NCI-H774 (cell line): ENCODE measurements at places on chromosomes 6 and 20.

- DNase-seq, result no peak
Measured at GRCh38 chr20:32991792-32992641, 12.2 kb downstream of the SUN5 start.

- no peak for DNase-seq
Measured at GRCh38 chr6:101582792-101583191, 189.3 kb downstream of the GRIK2 start.

GRCh38 chr6:137495703-137496336, 1.6 kb upstream of the OLIG3 start:
- DNase-seq, result no peak

- DNase-seq, result no peak
Measured at GRCh38 chr6:155693573-155694418, 238.2 kb upstream of the NOX3 start.

DNA sequence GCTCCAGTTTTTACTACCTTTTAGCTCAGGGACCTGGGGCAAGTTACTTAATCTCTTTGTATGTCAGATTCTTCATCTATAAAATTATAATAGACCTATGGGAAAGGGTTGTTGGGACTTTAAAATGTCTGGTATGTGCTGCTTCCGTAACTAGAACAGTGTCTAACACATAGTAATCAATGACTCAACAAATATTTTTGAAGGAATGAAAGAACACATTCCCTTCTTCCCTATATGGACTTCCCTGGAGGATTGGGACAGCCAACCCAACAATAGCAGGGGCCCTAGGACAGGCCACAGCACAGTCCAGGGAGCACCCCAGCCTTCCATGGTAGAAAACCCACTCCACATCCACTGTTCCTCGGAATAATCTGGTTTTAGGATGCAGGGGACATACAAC, 50.7 kb upstream of the TPD52L1 start:
- DNase-seq, result no peak

GRCh38 chr20:1333462-1334369, 4.8 kb upstream of the SDCBP2 start:
- DNase-seq, result no peak

- DNase-seq, result no peak
Measured at GRCh38 chr6:70051197-70052124, 185.1 kb downstream of the COL19A1 start.

GRCh38 chr6:147390909-147391536, 117.5 kb upstream of the SAMD5 start:
- DNase-seq, result no peak

DNA sequence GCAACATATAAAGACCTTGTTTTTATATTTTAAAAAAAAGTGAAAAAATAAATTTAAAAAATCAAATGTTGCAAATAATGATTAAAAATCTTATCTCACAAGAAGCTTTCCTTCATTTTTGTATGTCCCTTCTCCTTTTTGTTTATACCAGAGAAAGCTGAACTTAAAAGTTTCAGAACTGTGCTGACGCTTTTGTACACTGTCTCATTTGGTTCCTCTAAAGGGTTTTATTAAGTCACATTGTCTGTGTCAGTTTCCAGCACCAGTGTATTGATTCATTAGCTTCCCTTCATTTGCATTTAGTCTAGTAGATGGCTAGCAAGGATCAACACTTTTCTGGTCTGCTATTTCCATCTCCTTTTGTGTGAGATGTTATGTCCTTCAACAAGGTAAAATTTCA, 6.7 kb downstream of the PCED1A start:
- DNase-seq, result no peak

DNA sequence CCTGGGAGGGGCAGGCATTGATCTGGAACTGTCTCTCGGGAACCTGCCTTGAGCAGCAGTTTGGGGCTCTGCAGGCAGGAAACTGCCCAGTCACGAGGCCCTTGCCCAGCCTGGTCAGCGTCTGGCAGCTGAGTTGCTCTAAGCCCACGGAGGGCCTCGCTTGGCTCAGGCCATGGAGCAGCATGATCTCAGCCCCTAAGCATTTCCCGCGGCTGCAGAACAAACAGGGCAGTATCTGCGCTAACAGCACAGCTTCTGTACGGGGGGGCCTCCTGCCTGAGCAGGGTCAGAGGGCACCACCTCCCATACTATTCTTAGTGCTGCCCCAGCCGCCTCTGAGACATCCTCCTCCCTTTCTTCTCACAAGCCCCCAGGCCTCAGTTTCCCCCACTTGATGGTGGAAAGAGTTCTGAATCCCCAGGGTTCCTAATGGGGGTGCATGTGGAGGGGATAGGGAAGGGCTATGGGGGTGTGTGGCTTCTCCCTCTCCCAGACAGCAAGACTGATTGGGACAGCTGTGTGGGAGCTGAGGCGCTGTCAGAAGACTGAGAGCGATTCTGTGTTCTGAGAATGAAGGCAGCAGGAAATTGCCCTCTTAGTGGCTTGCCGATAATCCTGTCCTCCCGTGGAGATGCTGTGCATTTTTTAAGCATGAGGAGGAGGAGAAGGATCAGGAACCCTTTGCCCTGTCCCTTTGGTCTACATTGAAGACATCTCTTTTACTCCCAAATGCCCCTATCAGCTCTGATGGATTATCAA, 46.4 kb downstream of the MOCS1 start:
- no peak for DNase-seq

DNA sequence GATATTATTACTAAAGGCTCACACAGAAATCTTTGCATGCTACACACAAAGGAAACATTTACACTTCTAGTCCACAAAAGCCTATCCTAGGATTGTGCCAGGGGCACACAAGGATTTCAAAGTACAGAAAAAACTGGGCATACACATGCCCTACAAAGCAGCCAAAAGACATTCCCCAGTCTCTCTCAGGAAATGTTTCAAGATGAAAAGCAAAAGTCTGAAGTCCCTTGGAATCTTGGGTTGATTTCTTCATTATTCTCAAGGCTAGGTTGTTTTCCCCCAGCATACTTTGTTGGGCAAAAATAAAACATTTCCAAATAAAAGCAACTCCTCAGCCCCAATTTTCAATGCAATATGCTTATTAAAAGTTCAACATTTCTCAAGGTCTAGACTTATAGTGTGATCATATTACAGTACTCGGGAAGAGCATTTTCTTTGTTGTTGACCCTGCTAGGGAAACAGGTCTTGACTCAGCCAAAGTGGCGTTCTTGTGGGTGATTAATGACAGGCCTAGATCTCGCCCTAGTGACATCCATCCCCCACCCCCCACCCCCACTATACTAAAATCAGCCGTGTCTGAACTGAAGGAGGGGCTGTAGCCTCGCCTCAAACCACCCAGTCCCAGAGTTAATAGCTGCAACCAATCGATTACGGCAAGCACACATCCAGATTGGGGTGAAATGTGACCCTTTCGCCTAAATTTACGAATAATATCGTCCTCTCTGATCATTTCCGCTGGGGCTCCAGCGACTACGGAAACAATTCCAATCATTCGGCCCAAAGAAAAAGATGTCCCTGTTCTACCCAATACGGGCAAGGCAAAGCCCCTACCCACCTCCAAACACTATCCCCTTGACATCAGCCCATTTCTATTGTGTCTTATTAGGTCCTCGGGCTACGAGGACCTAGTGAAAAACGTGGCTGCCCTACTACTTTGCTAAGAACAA, 1.4 kb downstream of the AKIRIN2 start:
- DNase-seq, result peak; percentile 61

- no peak for DNase-seq
Measured at GRCh38 chr6:1068068-1068467, 243.8 kb upstream of the FOXQ1 start.

DNA sequence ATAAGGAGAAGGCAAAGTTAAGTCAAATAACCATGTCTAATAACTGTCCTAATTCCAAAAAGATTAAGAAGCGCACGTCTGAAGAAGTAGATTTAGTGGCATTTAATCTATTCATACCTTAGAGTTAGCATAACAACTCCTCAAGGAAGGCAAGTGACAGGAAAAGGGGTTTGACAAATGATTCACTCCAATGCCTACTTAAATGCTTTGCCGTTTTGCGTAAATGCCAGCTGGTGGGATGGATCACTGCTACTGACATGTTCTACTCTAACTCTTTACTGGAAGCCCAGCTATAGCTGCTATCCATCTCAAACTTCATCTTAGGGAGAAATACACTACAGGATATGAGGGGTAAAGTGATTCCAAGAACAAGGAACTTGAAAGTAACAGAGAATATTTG, 347.3 kb upstream of the RUNX2 start:
- DNase-seq, result no peak

- DNase-seq, result peak; percentile 34
Measured at GRCh38 chr20:35788796-35789195, 17.0 kb downstream of the PHF20 start.

DNA sequence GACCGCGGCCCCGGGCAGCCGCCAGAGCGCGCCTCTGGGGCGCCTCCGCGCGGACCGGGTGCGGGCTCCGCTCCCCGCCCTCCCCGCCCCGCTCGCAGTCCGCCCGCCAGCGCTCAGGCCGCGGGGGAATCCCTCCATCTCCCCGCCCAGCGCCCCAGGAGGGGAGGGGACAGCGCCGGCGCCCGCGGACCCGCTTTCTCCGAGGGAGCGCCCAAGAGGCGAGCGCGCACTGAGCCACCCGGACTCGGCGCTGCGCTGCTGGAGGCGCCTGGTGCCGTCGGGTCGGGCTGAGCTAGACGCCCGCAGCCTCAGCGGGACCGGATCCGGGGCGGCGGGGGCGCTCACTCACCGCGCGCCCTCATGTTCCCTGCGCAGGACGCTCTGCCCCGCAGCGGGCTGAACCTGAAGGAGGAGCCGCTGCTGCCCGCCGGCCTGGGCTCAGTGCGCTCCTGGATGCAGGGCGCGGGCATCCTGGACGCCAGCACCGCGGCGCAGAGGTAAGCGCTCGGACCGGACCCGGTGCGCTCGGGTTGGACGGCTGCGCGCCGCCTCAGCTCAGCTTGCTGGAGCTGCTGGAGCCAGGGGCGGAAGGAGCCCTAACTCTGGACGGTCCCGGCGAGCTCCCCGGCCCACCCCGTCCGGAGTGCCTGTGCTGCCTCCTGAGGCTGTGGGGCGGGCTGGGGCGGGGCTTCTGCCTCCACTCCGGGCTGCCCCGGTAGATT, 867 bp downstream of the EBF4 start:
- no peak for DNase-seq

- DNase-seq, result no peak
Measured at GRCh38 chr20:1879934-1880333, 15.3 kb upstream of the SIRPA start.
